Effector CD4-positive, alpha-beta T cell (primary cell): ENCODE measurements at places on chromosomes 3 and 15.

DNA sequence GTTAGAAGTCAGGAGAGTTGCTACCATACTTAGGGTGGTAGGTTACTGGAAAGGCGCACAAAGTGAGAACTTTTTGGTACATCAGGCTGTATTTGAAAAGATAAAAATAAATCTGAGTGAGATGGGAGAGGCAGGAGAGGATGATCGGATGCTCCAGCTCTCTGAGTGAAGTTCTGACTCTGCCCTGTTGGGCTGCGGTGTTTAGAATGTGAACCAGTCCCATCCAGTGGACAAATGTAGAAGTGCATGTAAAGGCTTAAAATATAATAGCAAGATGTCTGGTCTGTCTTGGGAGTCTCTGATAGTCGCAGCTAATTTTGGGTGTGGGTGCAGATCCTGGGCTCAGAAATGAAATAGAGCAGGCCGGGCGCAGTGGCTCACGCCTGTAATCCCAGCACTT lies 30.4 kb downstream of the ACKR2 start:
- peak; percentile 10 for DNase-seq

GRCh38 chr15:100665570-100665969 lies 63.2 kb downstream of the ASB7 start:
- no peak for DNase-seq

GRCh38 chr3:184173374-184173722 lies 1.3 kb upstream of the AP2M1 start:
- no peak for DNase-seq

- no peak for DNase-seq
Observed at GRCh38 chr15:77376770-77377169, 43.1 kb downstream of the PEAK1 start.

DNA sequence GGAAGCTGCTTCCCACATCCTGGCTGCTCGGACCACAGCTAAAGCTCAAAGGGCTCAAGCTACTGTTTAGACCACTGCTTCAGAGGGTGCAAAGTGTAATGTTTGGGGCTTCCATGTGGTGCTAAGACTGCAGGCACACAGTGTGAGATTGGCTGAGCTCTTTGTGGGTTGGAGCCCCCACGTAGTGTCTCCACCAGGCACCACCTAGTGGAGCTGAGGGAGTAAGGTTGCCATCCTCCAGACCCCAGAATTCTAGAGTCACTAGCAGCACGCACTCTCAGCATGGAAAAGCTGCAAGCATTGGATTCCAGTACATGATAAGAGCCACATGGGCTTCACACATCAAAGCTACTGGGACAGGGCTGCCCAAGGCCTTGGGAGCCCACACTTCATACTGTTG lies 9.3 kb downstream of the MKRN3 start:
- no peak for DNase-seq

DNA sequence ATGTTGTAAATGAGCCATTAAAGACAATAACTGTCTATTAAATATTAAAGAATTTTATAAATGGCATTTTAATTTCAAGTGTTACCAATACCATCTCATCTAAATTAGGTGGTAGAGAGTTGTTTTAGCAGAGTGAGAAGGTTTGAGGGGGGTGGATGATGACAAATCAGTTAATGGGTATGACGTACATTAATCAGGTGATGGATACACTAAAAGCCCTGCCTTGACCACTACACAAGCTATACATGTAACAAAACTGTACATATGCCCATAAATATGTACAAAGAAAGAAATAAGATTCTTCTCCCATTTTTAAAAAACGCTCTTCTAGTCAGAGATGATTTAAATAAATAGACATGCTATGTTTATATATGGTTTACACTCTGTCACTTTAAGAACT lies 40.0 kb downstream of the TAFA4 start:
- DNase-seq = no peak

- DNase-seq = no peak
Observed at GRCh38 chr3:31145062-31145461, 250.6 kb upstream of the GADL1 start.

GRCh38 chr15:71648095-71648494 lies 162.3 kb upstream of the NR2E3 start:
- no peak for DNase-seq

- peak; percentile 10 for DNase-seq
Observed at GRCh38 chr15:67884514-67885174, 44.8 kb upstream of the RNU6-1 start.
